ENCODE measurements at places on chromosomes 2 and 18.

DNA sequence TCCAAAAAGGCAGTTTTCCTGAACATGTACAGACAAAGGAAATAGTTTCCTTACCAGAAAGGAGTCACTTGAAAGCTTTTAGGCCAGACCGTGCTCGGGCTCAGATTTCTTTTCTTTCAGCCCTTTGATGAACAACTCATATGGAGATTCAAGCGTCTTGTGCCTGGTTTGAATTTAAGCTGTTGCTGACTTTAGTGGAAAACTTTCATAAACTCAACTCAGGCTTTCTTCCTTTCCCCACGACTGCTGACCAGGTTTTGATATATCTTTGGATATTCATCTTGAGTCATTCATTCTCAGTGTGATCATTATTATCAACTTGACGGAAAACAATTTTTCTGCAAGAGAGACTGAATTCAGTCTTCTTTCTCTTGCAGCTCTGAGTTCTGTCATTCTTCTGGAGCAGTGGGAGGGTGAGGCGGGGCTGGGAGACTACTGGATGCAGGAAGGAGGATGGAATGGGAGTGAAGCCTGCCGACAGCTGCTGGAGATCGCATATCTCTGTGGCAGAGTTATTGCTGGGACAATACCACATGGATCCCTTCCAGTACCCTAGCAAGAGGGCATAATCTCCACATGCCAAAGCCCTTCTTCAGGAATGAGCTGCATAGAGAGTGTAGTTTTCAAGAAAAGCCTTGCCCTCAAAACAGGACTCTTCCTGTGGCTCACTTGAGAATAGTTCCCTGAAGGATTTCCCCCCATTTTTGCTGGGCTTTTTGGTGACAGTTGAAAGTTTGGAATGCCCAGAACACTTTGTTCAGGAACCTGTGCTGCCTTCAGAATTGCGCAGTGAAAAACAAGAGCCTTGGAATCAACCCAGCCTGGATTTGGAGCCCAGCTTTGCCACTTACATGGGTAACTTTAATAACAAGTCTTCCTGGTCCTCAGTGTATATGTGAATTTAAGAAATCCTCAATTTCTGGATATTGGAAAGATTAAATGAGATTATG lies 364.4 kb downstream of the ZNF521 start:
- DNase-seq: no peak

- no peak for DNase-seq
Measured at GRCh38 chr2:229416116-229416694, 145.1 kb upstream of the PID1 start.

DNA sequence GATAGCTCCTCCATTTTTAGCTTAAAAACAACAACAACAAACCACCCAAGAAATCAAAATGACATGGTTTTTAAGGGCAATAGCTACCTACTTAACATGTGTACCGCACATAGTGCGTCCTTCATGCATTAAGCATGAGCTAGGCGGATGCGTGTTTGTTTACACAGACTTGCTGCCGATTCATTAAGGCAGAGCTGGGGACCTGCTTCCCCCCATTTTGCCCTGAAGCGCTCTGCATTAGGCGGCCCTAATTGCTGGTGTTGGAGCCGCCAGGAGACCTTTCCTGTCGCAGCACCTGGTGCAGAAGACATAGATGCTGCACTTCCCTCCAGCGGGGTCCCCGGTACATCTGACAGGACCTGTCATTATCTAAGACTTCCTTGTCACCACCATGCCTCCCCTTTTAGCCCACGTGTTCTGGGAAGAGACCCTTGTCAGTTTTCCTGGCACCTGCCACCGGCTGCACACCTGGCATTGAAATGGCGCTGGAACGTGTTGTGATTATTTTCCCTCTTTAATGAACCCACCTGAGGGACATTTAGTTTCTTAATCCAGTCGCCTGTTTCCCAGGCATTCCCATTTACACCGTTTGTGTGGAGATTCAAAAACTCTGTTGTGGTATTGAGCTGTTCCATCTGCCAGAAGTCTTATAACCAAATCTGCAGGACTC lies 261.1 kb upstream of the RAB12 start:
- no peak for DNase-seq

- no peak for DNase-seq
Measured at GRCh38 chr18:11807233-11807632, 44.0 kb upstream of the CHMP1B start.

DNA sequence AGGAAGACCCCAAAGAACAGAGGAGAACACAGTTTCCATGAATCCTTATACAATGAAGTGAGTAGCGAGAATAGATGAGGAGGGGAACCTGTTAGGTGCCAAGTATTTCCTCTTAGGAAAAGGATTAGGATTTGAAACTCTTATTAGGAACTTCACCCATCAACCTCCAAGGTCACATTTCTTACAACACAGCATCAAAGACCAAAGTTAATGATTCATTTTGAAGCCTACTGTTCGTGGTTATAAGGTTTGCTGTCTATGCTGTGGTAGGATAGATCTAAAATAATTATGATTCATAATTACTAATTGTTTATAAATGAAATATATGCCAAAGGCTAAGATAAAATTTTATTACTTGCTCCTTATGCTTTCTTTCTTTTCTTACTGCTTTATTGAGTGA lies 6.1 kb downstream of the CFAP221 start:
- DNase-seq: no peak

DNA sequence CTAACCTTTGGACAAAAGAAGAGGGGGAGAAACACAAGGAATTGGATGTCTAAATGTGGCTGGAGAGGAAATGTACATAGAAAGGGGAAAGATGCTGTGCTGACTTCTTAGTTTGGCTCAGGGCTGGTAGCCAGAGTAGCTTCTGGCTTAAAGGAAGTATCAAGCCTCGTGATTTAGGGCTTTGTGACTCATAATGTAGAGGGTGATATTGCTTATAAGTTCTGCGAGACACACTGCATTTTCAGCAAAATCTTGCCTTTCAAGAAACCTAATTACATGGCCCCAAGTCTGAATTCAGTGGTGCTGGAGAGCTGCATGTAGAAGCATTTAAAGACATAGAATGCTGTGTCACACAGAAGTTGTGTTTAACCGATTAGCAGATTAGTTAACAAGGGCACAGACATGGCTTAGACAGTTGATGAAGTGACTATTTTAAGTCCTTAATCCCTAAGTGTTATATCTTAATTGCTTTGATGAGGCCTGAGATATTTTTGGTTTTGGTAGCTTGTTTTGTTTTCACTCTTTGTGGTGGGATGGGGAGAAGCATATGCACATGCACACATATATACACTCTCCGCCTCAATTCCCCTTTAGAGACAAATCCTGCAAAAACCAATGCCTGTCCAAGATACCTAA lies 66.4 kb downstream of the EPAS1 start:
- DNase-seq: no peak

GRCh38 chr2:18262601-18263000 lies 297.9 kb downstream of the RDH14 start:
- no peak for DNase-seq

GRCh38 chr2:236086971-236087465 lies 81.2 kb downstream of the GBX2 start:
- DNase-seq: no peak

DNA sequence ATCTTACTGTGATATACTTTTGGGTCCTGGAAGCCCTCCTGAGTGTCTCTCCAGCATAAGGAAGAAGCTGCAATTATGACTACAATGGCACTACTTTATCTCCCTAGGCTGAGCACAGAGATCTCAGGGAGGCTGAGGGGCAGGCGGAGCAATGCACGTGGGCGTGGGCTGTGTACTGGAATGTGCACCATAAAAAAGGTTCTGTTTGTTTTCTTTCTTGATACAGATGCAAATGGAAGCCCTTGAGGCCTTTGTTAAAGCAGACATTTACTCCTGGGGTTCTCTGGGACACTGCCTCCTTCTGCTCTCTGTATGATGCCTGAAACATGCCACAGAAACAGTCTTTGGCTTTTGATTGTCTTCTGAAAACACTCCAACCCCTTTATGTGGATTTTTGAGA lies 79.1 kb upstream of the DLX2 start:
- no peak for DNase-seq

DNA sequence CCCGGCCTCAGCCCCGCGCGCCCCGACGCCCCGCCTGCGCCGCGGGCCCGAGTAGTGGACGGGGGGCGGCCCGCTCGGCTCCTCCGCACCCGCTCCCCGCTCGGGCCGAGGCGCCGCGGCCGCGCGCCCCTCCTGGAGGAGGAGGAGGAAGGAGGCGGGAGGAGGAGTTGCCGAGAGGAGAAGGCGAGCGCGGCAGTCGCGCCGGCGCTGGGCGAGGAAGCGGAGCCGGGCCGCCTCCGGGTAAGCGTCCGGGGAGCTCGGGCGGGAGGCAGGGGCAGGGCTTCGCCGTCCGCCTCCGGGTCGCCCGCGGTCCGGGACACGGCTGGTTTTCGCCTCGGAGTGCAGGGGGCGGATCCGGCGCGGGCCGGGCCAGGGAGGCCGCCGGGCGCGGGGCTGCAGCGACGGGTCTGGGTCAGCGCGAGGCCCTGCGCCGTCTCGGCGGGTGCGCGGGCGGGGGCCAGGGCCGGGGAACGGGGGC lies at the start of gene SOCS6:
SOCS6 (plus strand) TSS at position 195 of the 478 bp plus-strand sequence. CDS start 35,624 bp downstream, outside the sequence.
- peak; percentile 27 for DNase-seq

GRCh38 chr2:135817951-135818350 lies 19.0 kb downstream of the LCT start:
- DNase-seq: no peak

DNA sequence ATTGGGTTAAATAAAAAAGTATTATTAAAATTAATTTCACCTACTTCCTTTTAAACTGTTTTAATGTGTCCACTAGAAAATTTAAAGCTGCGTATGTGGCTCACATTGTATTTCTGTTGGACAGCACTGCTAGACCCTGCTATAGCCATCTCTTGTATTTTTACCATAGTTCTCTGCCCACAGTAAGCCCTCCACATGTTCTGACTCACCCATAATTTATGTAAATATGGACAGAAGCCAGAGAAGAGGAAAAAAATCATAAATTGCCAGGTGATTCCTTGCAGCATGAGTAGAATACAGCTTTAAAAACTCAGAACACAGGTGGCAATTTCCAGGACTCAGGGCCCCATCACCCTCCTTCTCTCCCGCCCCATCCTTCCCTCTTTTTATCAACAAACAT lies 142.4 kb upstream of the MEX3C start:
- DNase-seq: no peak

- DNase-seq: no peak
Measured at GRCh38 chr2:47043142-47043890, 111.8 kb downstream of the STPG4 start.

DNA sequence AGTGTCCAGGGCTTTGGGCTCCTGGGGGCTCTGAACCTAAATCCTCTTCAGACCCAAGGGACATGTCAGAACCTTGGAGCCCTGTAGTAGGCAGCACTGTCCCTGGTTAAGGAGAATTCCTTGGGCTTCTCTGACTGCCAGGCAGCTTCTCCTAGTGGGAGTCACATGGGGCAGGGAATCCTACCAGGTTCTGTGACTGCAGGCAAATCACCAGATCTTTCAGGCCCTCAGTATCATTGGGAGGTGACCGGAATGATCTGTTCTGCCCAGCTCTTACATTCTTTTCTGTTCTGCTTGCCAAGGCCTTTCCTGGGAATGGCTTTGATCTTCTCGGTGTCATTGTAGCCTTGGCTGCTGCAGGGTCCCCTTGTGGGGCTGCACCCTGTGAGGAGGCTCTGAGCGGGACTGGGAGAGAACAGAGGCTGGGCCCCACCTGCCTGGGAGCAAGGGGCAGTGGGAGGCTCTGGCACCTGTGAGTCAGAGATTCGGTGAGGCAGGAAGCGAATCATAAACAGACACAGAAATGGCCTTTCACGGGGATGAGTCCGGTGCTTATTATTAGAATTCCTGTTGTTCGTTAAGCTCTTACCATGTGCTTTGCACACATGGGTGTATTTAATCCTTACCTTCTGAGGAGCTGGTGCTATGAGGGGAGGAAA lies 14.1 kb downstream of the CEP68 start:
- no peak for DNase-seq

GRCh38 chr18:48991676-48992075 lies 40.9 kb upstream of the SMAD7 start:
- no peak for DNase-seq

DNA sequence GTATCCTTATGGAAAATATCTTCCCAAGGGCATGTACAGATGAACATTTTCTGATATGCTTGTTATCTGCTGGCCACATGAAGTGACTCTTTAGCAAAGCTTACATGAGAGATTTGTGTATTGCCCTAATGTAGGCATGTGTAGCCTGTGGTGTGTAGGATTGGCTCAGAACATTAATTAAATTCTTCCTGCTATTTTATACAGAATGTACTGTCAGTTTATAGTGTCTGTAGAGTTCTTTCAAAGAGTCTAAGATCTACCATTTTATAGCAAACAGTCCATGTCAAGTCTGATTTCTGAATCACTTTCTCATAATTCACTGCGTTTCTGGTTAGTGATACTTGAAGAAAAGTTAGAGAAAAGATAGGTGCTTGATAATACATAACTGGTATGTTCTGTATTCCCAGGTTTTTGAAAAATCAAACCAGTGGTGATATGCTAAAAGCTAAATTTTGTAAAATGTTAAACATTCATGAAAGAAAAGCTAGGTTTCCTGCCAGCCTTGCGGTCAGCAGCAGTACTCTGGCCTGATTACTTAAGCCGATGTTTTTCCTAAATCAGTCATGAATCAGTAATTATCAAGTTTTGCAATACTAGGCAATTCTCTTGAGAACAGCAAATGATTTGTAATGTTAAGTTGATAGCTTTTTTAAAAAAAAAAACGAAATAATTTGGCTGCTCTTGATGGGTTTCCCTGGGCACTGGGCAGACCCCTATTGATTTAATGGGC lies 30.9 kb upstream of the EFEMP1 start:
- no peak for DNase-seq

DNA sequence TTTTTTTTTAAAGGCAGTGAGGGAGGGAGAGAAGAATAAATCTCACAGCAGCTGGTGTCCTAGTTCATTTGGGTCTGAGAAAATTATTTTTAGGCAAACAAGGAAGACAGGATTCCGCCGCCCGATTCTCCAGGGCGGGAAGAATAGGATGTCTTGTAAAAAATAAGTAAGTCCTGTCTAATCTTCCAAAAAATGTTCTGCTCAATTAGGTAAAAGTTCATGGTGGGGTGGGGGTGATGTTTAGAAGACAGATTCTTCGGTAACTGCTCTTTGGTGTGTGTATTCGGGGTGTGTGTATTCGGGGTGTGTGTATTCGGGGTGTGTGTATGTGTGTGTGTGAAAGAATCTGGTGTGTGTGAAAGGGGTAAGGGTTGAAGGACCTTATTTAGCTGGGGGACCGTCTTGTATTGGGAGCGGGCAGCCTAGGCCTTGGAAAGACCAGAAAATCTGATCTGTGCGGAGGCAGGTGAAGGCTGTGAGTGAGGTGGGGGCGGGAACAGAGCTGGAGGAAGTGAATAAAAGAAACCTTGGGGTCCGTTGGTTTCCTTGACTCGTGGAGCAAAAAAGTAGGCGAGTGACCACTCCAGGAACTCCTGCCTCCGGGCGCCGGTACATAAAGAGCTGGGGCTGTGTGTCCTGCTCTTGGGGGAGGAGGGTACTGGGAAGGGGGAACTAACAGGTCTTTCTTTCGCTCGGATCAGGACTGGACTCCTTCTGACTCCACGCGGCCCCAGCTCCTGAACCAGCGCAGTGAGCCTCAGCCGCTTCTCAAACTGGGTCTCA lies 4.4 kb upstream of the PAX3 start:
- DNase-seq: no peak

- DNase-seq: no peak
Measured at GRCh38 chr18:75264195-75264594, 53.6 kb downstream of the TSHZ1 start.
